Aorta (tissue), 5 donors: ENCODE measurements at places on chromosomes 13 and 19. TPM values are rescaled to one million over a fixed set of nuclear protein-coding genes. Genes with fewer than 3 reads are reported as not detected.
A peak's percentile ranks its signal among the peaks of the same experiment; 100 is the strongest.

GRCh38 chr19:7297742-7298141 lies 3.5 kb upstream of the INSR start:
- no peaks in the 10 kb centered on the region for H3K4me1 ChIP-seq
- DNase-seq, result no peak
- H3K27me3 ChIP-seq, result no peaks in the 10 kb centered on the region
- H3K4me3 ChIP-seq, result no peak overlapping the region

- no peaks in the 10 kb centered on the region for H3K4me1 ChIP-seq
- peaks cover 3% of the 10 kb centered on the region for H3K36me3 ChIP-seq
- no peak overlapping the region for H3K27ac ChIP-seq
- DNase-seq, result no peak
- no peak overlapping the region for H3K4me3 ChIP-seq
Observed at GRCh38 chr13:112567161-112567862, 20.6 kb downstream of the TUBGCP3 start.

GRCh38 chr13:36685927-36686326 lies 12.1 kb downstream of the SERTM1 start:
- no peaks in the 10 kb centered on the region for H3K27me3 ChIP-seq
- H3K27ac ChIP-seq, result no peak overlapping the region
- H3K4me1 ChIP-seq, result no peaks in the 10 kb centered on the region
- no peak overlapping the region for H3K4me3 ChIP-seq

DNA sequence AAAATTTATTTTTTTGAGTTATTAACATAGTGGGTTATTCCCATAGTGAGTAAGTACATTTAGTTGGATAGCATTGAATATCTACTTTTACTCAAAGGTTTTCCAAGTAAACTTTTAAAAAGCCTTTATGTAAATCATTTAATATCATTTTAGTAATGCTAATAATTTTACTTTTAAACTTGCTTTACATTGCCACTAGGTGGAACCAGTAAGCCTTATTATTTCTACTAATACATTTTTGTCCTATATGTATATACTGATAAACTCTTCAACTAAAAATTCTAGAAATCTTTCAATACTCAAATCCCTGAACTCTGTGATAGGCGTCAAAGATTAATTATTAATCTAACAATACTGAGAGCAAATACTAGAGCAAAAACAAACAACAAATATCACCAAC lies 1709.2 kb upstream of the PCDH20 start:
- DNase-seq, result no peak
- H3K27ac ChIP-seq, result no peak overlapping the region
- H3K4me3 ChIP-seq, result no peak overlapping the region
- H3K36me3 ChIP-seq, result no peaks in the 10 kb centered on the region

DNA sequence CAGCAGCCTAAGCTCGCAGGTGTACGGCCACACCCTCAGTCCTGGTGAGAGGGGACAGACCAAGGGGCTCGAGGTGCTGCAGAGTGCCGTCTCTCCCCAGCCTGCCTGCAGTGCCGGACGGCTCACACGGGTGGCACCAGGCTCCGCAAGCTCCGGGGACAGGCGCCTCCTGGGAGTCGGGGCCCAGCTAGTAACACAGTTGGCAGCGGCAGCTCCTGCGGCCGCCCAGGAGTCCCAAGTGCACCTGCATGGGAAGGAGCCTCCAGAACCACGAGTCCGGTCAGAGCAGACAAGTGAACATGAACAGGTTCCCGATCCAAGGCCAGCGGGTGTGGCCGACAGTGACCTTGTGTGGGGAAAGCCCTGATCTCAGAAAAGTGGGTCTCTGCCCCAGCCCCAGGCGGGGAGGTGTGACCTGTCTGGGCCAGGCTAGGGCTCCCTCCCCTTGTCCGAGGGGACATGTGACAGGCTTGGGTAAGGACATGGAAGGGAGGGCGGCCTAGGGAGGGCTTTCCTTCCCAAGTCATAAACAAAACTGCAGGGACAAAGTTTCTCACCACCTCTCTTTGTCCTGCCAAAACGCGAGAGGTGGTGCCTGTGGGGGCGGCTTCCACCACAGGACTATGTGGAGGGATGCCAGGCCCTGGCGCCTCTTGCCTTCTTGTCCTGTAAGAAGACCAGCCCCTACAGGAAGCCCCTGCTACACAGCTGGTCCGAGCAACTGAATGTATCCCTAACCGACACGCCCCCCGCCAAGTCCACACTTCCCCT lies 46.5 kb downstream of the MLLT1 start:
- DNase-seq, result peak; percentile 72
- no peaks in the 10 kb centered on the region for H3K27me3 ChIP-seq
- peaks cover 5% of the 10 kb centered on the region for H3K4me1 ChIP-seq
- no peak overlapping the region for H3K4me3 ChIP-seq

DNA sequence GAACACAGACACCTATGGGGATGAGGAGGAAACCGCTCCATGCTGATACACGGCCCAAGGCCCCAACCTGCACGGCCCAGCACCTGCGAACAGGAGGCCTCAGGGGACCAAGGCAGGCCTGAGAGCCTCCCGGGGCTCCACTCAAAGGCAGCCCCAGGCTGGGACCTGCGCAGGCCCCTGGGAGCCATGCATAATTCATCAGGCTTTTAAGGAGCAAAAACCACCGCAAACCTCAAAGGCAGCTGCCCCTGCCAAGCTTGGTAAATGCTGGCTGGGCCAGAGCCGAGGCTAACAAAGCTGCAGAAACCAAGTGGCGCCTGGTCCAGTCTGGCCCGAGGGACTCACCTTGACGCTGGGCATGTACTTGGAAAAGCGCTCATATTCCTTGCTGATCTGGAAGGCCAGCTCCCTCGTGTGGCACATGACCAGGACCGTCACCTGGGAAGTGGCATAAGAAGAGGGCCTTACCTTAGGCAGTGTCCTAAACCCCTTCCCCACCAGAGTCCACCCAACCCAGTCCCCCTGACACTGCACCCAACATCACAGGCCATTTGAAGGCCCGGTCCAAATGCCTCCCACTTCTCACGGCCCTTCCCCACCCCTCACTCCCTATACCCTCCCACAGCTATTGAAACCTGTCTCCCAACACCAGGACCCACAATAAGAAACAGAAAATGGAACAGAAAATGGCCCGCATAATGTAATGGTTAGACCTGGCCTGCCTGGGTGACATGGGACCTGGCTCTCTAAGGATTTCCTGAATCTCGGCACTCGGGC lies 7.8 kb downstream of the DDX39A start:
- H3K27ac ChIP-seq, result no peak overlapping the region
- H3K4me3 ChIP-seq, result no peak overlapping the region
- H3K36me3 ChIP-seq, result no peaks in the 10 kb centered on the region
- DNase-seq, result no peak

GRCh38 chr13:98549728-98550317 lies 27.1 kb downstream of the STK24 start:
- DNase-seq, result no peak
- no peak overlapping the region for H3K4me3 ChIP-seq
- H3K27me3 ChIP-seq, result no peaks in the 10 kb centered on the region

DNA sequence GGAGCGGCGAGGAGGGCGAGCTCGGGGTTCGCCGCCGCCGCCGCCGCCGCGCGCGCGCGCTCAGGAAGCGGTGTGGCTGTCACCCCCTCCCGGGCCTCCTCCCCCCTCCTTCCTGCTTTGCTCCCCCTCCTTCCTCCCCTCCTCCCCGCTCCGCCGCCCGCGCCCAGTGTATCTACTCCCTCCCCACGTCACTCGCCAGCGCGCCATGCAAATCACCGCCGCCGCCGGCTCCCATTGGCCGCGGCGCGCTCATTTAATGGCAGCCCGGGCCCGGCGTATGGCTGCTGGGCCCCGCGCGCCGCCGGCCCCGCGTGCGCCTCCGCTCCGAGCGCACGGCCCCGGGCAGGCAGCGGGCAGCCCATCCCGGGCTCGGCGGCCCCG lies 335 bp upstream of the SOX1 start:
- DNase-seq, result no peak
- H3K27me3 ChIP-seq, result peaks cover under 1% of the 10 kb centered on the region
- H3K36me3 ChIP-seq, result no peaks in the 10 kb centered on the region
- no peak overlapping the region for H3K4me3 ChIP-seq
- H3K27ac ChIP-seq, result no peak overlapping the region

The C19orf73 gene
- 0.49 TPM for total RNA-seq

The HIF3A gene
- total RNA-seq, result 37.5 TPM

The KLK3 gene
- total RNA-seq, result not detected

The KLK11 gene
- total RNA-seq, result not detected

The ONECUT3 gene
- total RNA-seq, result not detected
